ENCODE measurements at places on chromosomes 12 and 14.

- no peak for DNase-seq
Observed at GRCh38 chr14:89564989-89565388, 148.0 kb upstream of the FOXN3 start.

DNA sequence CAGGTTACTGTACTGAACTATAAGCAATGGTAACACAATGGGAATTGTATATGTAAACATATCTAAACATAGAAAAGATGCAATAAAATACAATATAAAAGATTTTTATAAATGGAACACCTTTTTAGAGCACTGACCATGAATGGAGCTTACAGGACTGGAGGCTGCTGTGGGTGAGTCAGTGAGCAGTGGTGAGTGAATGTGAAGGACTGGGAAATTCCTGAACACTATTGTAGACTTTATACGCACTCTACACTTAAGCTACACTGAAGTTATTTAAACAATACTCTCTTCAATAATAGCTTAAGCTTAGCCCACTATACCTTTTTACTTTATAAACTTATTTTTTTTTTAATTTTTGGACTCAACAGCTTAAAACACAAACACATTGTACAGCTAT lies 313.5 kb downstream of the KCNC2 start:
- no peak for DNase-seq

GRCh38 chr12:112710414-112710813 lies 81.1 kb upstream of the RPH3A start:
- no peak for DNase-seq

GRCh38 chr12:49051777-49052438 lies 8.7 kb downstream of the KMT2D start:
- DNase-seq = no peak

- no peak for DNase-seq
Observed at GRCh38 chr12:110228756-110229155, 52.3 kb upstream of the ATP2A2 start.
